ENCODE measurements at places on chromosomes 13 and 19.

DNA sequence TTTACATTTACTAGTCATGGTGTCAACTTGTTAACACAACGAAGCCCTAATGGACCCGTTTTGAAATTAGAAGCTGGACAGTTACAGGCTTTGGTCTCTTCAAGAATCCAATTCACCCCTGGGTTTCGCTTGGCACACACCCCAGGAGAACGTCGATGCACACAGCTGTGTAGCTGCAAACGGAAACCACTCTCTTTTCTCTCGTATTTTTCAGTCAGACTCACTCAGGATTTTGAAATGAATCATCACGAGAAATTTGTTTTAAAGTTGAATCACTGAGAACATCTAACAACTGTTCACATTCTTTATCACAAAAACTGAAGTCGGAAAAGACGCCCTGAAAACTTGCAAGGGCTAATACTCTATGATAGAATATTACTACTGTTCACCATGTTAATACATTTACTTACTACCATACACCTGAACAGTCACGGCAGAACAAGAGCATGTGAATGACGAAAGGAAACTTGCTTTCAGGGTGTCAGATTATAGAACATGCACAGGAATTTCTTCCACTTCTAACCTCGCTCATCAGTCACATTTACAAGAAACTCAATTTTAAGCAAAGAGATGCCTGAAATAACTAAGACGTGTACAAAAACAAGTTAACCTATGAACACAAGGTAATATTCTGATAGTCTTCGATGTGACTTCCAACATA is 4.7 kb downstream of the PNMA8A start:
- DNase-seq, result no peak

- no peak for DNase-seq
Observed at GRCh38 chr19:46295401-46296201, 1.2 kb upstream of the HIF3A start.

GRCh38 chr13:104854698-104855097 is 1680.8 kb downstream of the EFNB2 start:
- no peak for DNase-seq

DNA sequence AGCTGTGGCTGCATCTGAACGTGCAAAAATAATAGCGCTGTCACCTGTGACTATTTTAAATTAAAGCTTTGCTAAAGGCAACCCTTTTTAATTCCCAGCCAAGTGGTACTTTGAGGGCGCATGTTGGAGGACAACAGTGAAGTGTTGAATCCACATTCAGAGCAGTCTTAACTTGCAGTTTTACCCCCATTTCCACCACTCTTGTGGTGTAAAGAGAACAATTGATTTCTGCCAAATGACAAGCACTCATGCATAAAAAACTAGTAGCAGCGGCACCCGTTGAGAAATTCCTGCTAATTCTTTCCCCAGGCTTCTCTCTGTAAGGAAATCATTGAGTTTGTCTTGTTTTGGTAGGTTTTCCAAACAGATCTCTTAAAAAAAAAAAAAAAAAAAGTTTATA is 1033.3 kb downstream of the EFNB2 start:
- DNase-seq, result no peak
